SJCRH30 (cell line): ENCODE measurements at places on chromosomes 3 and 15. TPM values are rescaled to one million over a fixed set of nuclear protein-coding genes. Genes with fewer than 3 reads are reported as not detected.
A peak's percentile ranks its signal among the peaks of the same experiment; 100 is the strongest.

DNA sequence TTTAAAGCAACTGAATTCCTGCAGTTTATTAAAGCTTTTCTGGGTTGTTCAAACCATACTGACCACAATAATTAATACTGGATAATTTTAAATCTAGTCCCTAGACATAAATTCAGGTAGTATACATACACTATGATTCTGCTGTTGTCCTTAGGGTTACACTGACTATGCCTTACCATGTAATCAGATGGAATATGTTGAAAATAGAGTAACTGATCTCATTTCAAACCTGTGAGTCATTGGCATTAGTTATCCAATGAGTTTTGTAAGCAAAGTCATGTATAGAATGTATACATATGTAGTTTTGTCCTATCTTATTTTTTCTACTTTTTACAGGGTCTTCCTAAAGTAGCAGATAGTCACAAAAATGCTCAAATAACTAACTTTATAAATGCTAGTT, 517.1 kb upstream of the CCDC54 start:
- peaks cover 20% of the 10 kb centered on the region for H3K4me1 ChIP-seq
- 0 out of 2 replicates have a peak overlapping the region, but pooled peaks have one; percentile 2 for H3K27ac ChIP-seq
- H3K4me3 ChIP-seq: no peak overlapping the region
- no peaks in the 10 kb centered on the region for H3K36me3 ChIP-seq

- no peaks in the 10 kb centered on the region for H3K27me3 ChIP-seq
- no peak overlapping the region for H3K27ac ChIP-seq
- H3K4me3 ChIP-seq: no peak overlapping the region
- DNase-seq: no peak
- H3K36me3 ChIP-seq: no peaks in the 10 kb centered on the region
Measured at GRCh38 chr3:57777774-57778173, 21.7 kb downstream of the SLMAP start.

DNA sequence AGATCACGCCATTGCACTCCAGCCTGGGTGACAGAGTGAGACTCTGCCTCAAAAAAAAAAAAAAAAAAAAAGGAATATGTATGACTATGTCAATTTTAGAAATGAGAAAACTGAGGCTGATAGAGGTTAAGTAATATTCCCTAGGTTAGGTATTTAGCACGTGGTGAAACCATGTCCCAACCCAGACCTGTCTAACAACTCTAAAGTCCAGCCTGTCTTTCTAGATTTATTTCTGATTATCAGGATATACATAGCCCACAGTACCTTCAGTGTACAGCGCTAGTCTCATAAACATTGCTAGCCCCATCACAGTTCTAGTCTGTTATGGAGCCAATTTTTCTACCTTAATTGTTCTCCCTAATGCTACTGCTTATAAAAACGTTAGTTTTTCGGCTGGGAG, 88.4 kb upstream of the RAP2B start:
- DNase-seq: no peak
- no peaks in the 10 kb centered on the region for H3K36me3 ChIP-seq
- no peaks in the 10 kb centered on the region for H3K4me1 ChIP-seq
- H3K4me3 ChIP-seq: no peak overlapping the region

DNA sequence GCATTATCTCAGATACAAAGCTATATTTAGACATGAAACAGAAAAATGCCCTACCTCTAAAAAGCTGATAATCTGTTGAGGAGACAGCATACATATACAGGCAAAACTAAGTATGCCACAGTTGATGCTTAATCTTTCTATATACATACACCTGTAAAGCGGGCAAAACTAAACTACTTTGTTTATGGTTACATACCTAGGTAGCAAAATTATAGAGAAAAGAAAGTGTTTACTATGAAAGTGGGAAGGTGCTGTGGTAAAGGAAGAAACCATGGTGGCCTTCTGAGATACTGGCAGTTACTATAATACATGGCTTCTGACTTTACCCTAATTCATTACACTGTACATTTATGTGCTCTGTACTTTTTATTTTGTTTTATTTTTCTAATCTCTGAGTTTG, 36.0 kb upstream of the NR1I2 start:
- DNase-seq: no peak
- H3K4me3 ChIP-seq: no peak overlapping the region
- H3K27me3 ChIP-seq: no peaks in the 10 kb centered on the region

DNA sequence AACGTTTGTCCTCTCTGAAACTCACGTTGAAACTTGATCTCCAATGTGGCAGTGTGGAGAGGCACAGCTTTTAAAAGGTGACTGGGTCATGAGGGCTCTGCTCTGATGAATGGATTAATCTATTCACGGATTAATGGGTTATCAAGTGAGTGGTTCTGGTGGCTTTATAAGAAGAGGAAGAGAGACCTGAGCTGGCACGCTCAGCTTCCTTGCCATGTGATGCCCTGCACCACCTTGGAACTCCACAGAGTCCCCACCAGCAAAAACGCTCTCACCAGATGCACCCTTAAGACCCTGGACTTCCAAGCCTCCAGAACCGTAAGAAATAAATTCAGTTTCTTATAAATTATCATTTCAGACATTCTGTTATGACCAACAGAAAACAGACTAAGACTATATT, 2.6 kb downstream of the PPP1R2 start:
- peaks cover 3% of the 10 kb centered on the region; the same call in 1 of the 2 replicates for H3K4me1 ChIP-seq
- no peak overlapping the region for H3K4me3 ChIP-seq
- H3K27me3 ChIP-seq: no peaks in the 10 kb centered on the region
- H3K27ac ChIP-seq: no peak overlapping the region

DNA sequence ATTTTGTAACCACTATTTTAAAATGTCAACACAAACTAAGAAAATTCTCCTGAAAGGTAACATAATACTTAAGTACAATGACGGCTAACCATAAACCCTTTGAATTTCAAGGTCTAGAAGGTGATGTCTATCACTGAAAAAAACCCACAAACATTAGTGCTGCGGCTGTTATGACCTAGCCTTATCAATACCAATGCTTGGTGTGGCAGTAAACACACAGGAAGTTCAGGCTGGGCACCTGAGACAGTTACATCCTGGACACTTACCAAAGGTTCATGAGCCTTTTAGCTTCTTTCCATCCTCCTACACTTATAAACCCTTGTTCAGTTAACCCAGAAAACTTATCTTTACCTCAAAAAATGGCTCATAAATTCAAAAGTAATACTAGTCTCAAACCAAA, 5.8 kb downstream of the HSPBAP1 start:
- no peaks in the 10 kb centered on the region for H3K36me3 ChIP-seq
- H3K27ac ChIP-seq: no peak overlapping the region
- no peak overlapping the region for H3K4me3 ChIP-seq
- no peaks in the 10 kb centered on the region for H3K27me3 ChIP-seq
- no peak for DNase-seq

The NRG4 gene
- 1.0 and 1.4 TPM in 2 replicates for total RNA-seq

The SLC9C1 gene
- total RNA-seq: not detected in 2 replicates

GRCh38 chr3:155568295-155568694, 176.6 kb downstream of the PLCH1 start:
- DNase-seq: no peak

DNA sequence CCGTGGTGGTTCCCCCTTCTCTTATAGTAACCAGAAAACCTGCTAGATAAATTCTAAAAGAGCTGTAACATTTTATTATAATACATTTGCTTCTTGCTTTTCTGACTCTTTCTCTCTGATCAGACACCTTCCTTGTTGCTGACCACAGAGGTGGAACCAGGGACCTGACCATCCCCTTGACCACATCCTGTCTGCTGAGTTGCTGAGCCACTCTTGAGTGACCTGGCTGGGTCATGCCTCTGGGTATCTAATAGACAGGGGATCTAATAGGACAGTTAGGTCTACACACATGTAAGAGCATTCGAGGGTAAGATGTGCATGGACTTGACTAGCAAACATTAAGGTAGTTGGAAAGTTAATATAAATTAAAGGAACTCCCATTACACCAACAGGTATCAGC, 22.8 kb upstream of the TRIM59 start:
- H3K27ac ChIP-seq: no peak overlapping the region
- no peak for DNase-seq
- no peaks in the 10 kb centered on the region for H3K4me1 ChIP-seq
- H3K36me3 ChIP-seq: no peaks in the 10 kb centered on the region

DNA sequence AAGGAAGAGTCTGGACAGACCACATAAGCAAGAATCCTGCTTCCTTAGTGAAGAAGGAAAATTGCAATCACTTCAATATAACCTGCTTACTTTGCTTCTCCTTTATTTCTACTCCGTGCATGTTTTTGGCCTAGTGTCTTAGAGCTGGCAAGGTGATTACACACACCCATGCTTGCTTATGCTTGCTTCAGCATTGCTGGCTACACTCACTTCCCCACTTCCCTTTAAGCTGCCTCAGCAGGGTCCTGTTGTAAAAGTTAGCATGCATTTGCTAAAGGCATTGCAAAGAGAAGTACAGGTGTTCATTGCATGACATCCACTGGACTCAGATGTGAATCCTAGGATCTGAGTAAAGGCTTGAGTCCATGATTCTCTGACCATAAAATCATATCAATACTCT, 47.5 kb upstream of the STT3B start:
- H3K4me3 ChIP-seq: no peak overlapping the region
- no peak overlapping the region for H3K27ac ChIP-seq
- H3K36me3 ChIP-seq: no peaks in the 10 kb centered on the region
- no peaks in the 10 kb centered on the region for H3K4me1 ChIP-seq
- DNase-seq: no peak

The MUC13 gene
- total RNA-seq: not detected in 2 replicates

DNA sequence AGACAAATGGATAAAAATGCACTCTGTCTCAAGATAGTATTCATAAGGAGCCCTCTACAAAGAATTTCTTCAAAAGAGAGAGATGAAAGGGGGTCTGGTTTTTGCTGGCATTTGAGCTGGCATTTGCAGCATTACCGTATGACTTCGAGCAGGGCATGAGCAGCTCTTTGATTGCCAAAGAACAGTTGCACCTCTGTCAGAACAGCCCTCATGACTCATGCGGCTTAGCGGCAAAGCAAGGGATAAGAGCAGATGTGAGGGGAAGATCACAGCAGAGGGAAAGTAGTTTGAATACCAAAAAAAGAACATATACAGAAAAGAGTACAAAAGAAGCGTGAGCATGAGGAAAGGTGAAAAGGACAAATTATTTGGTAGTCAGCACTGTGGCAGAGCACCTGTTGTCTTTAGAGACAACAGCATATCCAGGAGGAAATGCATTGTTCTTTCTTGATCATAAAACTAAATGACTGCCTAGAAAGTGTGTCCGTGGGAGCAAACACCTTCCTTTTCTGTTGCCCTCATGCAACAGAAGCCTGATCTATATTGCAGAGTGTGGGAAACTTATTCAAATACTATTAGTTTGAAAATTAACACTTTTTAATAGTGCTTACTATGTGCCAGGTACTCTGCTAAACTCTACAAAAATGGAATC, 80.5 kb upstream of the SLC24A5 start:
- H3K4me1 ChIP-seq: peaks cover 3% of the 10 kb centered on the region; the same call in 1 of the 2 replicates
- H3K27me3 ChIP-seq: no peaks in the 10 kb centered on the region
- H3K4me3 ChIP-seq: no peak overlapping the region
- peak; percentile 56 for DNase-seq

The ALDH1A2 gene
- 8.9 and 12.6 TPM in 2 replicates for total RNA-seq

The ALDH1L1 gene
- 0.05 and 0.08 TPM in 2 replicates for total RNA-seq

- H3K27me3 ChIP-seq: peaks cover 6% of the 10 kb centered on the region; the same call in 1 of the 2 replicates
- H3K36me3 ChIP-seq: no peaks in the 10 kb centered on the region
- no peak overlapping the region for H3K27ac ChIP-seq
- DNase-seq: no peak
- H3K4me3 ChIP-seq: no peak overlapping the region
- no peaks in the 10 kb centered on the region for H3K4me1 ChIP-seq
Measured at GRCh38 chr3:143298380-143298779, 178.8 kb downstream of the CHST2 start.

The PLSCR5 gene
- not detected in 2 replicates for total RNA-seq

The ZNF660 gene
- total RNA-seq: 6.5 and 8.3 TPM in 2 replicates

DNA sequence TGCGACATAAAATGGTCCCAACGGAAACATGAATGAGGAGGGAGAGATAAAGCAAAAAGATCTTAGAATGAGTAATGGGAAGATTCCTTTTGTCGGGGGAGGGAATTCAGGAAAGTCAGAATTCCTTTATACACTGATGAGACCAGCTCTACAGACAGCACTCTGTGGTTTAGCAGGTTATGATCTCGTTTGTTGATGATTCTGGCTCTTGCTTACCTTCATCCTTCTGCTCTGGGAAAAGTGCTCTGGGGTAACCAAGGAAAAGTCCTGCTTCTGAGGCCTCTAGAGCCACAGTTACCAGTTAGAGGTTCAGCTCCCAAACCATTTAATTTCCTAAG, 150.7 kb upstream of the NR2E3 start:
- H3K4me1 ChIP-seq: peaks cover 27% of the 10 kb centered on the region
- H3K36me3 ChIP-seq: no peaks in the 10 kb centered on the region
- no peaks in the 10 kb centered on the region for H3K27me3 ChIP-seq
- no peak for DNase-seq
- peak overlapping the region; percentile 23; the same call in 1 of the 2 replicates for H3K27ac ChIP-seq
- H3K4me3 ChIP-seq: no peak overlapping the region

DNA sequence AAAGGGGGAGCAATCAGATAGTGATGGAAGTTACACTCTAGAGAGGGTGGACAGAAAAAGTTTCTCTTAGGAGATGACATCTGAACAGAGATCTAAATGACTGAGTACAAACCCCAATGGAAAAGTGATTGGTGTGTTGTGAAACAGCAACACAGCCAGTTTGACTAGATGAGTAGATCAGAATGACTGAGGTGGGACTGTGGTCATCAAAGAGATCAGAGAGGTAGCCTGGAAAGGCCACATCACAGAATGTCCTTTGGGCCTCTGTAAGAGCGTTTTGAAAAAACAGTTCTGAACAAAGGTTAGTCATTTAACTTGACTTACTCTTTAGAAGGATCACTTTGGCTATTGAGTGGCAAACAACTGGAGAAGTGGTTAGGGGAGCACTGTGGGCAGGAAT, 10.6 kb downstream of the LRRC58 start:
- H3K27ac ChIP-seq: no peak overlapping the region
- peaks cover 70% of the 10 kb centered on the region for H3K36me3 ChIP-seq
- no peaks in the 10 kb centered on the region for H3K4me1 ChIP-seq
- H3K27me3 ChIP-seq: no peaks in the 10 kb centered on the region
- no peak for DNase-seq
- H3K4me3 ChIP-seq: no peak overlapping the region

GRCh38 chr3:354432-354831, 157.9 kb downstream of the CHL1 start:
- H3K27me3 ChIP-seq: no peaks in the 10 kb centered on the region
- no peak overlapping the region for H3K27ac ChIP-seq
- DNase-seq: peak; percentile 59
- no peaks in the 10 kb centered on the region for H3K4me1 ChIP-seq
- H3K36me3 ChIP-seq: no peaks in the 10 kb centered on the region

- no peaks in the 10 kb centered on the region for H3K27me3 ChIP-seq
- no peak for DNase-seq
- H3K4me1 ChIP-seq: no peaks in the 10 kb centered on the region
- H3K4me3 ChIP-seq: no peak overlapping the region
Measured at GRCh38 chr3:99466331-99466730, 172.1 kb upstream of the COL8A1 start.

- H3K27me3 ChIP-seq: no peaks in the 10 kb centered on the region
- DNase-seq: peak; percentile 59
- H3K36me3 ChIP-seq: peaks cover 3% of the 10 kb centered on the region; the same call in 1 of the 2 replicates
- H3K4me3 ChIP-seq: no peak overlapping the region
Measured at GRCh38 chr3:168040607-168041208, 55.0 kb downstream of the GOLIM4 start.
